ENCODE measurements at places on chromosomes 3 and 15.

DNA sequence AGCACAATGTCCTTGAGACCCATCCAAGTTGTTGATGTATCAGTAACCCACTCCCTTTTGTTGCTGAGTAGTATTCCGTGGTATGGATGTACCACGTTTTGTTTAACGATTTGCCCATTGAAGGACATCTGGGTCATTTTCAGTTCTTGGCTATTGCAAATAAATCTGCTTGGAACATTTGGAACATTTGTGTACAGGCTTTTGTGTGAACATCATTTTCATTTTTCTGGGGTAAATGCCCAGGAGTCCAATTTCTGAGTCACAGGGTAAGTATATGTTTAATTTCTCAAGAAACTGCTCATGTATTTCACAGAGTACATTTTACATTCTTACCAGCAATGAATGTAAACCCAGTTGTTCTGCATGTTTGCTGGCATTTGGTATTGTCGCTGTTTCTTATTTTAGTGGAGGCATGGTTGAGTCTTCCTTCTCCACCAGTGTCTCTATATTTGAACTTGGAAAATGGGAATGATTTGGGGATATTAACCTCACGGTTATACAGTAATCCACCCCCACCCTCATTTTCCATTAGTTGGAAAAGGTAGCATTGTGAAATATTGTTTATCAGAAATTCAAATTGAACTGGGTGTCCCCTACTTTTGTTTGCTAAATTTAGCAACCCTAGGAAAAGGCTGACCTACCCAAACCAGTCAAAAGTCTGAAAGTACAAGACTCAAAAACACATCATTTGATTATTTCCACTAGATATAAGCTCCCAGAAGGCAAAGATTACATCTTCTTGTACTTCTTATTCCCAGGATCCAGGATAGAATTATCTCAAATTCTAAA is 30.8 kb downstream of the POMGNT2 start:
- no peak for DNase-seq

DNA sequence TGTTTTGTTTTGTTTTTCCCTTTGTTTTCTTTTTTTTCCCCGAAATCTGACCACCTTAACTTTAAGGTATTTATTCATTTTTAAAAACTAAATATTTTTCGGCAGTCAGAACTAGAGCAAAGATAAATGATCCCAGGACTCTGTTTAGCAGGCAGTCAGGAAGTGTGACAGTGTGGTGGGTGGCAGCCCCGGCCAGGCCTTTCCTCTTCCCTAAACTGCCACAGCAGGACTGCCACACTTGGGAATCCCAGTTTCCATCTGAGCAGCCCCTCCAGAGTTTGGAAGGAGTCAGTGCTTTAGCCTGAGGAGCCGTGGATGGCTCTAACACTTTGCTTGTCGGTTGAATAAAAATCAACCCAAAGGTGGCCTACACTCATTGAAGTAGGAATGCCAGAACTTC is 6.9 kb downstream of the CCRL2 start:
- no peak for DNase-seq

- DNase-seq: no peak
Measured at GRCh38 chr3:123909785-123910184, 25.7 kb upstream of the MYLK start.

- no peak for DNase-seq
Measured at GRCh38 chr3:155010416-155010815, 69.7 kb upstream of the MME start.

DNA sequence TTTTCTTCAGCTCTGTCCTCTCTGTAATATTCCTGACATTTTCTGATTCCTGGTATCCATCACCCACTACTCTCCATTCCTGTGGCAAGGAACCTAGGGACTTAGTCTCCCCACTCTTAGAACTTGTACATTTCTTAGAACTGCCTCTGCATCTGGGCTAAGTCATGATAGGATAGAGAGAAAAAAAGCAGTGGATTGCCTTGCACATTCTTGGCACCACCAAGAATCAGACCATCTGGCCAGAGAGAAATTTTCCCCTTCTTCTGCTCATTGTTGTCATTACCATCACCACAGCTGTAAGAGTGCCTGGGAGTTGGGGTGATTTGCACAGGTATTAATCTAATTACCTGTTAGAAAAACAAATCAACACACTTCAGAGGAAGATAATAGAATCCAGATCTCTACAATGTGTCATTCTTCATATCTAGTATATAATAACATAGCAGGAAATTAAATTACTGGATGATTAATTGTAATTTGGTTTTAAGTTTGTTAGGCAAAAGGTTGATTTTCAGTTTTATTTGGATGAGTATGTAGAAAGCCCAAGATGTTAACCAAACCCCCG is 264.8 kb upstream of the ZPLD1 start:
- DNase-seq: no peak

- no peak for DNase-seq
Measured at GRCh38 chr3:189621948-189622603, 9.1 kb upstream of the TP63 start.

DNA sequence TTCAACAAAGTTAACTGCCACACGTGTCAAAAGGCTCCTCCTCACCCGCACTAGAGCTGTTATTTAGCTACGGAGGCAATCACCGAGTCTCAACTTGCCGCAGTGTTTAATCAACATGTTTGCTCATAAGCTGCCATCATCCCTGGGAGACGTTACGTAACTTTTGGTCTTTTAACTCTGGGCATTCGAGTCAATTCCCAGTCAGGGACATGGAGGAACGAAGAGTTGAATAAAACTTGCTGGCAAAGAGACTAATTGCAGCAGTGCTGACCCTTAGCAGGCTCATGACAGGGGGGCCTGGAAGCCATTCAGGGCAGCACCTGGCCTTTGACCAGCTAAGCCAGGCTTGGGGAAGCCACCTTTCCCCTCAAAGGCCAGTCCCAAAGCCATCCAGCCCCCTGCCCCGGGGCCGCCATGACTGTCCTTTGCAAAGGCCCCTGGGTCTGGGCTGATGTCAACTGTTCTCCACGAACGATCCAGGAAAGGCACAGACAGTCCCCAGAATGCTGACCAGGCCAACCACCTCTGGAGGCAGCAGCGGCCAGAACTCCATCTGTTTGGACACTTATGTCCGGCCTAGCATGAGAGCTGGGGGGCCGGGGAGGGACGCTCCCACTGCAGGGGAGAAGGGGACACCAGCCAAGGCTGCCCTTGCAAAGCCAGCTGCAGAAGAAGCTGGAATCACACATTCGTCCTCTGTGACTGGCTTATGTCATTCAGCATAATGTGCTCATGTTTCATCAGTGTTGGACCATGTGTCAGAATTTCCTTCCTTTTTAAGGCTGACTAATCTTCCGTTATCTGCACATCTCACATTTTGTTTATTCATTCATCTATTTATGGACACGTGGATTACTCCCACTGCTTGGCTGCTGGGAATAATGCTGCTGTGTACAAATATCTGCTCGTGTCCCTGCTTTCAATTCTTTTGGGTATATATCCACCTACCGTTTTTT is 43.7 kb downstream of the PCSK6 start:
- DNase-seq: no peak

DNA sequence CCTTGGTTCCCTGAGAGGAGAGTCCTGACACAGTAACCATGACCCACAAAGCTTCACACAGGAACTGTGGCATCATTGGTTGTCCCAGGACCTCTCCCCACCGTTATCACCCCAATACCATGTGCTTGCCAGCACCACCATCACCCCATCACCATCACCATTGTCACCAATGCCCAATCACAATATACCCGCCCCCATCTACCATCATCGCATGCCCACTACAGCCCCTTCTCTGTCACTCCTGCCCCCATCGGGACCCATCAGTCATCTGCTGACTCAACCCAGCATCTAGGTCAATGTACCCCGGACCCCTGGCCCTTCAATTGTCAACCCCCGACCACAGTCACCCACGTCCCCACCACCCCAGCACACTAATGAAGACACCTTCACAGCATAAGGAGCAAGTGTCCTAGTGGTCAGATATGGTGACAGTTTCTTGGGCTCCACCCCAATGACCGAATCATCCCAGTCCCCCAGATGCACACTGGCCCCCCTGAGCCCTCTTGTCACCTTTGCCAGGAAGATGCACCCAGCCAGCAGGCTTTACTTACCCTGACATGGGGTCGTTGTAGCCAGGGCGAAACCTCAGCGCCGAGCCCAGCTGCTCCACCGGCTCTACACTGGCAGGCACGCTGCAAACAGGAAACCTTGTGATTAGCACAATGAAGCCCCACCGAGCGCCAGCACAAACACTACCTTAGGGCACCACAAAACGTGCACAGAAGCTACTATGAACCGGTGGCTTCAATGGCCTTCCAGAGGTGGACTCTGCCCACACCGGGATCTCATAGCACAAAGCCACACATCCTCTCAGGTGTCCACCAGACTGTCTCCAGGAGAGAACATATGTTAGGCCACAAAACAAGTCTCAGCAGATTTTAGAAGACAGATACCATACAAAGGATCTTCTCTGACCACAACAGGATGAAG is 25.1 kb downstream of the SHISA5 start:
- DNase-seq: no peak

DNA sequence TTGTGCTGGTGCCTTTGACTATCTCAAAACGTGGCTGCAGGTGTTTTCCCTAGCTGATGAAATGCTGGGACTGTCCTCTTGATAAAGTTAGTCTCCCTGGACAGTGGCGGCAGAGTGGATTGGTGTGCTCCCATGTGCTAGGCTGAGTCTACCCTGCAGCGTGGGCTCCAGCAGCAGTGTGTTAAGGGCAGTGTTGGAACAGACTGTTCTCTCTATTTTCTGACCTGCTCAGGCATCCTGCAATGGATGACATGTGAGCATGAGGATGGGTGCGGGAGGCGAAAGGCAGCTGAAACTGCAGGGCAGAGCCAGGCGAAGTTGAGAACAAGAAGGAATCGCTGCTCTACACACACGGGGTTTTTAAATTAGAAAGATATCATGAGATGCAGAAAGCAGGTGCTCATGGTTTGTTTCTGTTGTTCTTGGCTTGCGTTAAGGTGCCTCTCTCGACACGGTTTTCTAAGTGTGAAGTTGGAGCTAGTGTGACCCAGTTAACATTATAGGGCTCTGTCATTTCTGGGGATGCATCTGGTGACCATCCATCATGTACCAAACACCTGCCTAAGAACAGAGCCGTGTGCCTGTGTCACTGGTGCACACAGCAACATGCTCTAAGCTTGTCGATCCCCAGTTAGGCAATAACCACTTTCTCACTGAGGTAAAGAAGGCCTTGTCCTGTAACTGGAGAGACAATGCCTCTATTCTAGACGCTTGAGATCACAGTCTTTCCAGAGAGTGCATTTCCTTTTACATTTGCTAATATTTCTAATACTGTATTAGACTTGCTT is 44.3 kb downstream of the SLCO3A1 start:
- DNase-seq: no peak

- DNase-seq: no peak
Measured at GRCh38 chr3:98233468-98233867, 30.6 kb upstream of the OR5H6 start.

- DNase-seq: no peak
Measured at GRCh38 chr3:35832140-35832571, 192.8 kb downstream of the ARPP21 start.

GRCh38 chr3:127628788-127629466 is at the start of gene PODXL2:
Gene PODXL2 (plus strand): TSS chr3:127629185. CDS start chr3:127629220, 35 bp downstream.
- no peak for DNase-seq

DNA sequence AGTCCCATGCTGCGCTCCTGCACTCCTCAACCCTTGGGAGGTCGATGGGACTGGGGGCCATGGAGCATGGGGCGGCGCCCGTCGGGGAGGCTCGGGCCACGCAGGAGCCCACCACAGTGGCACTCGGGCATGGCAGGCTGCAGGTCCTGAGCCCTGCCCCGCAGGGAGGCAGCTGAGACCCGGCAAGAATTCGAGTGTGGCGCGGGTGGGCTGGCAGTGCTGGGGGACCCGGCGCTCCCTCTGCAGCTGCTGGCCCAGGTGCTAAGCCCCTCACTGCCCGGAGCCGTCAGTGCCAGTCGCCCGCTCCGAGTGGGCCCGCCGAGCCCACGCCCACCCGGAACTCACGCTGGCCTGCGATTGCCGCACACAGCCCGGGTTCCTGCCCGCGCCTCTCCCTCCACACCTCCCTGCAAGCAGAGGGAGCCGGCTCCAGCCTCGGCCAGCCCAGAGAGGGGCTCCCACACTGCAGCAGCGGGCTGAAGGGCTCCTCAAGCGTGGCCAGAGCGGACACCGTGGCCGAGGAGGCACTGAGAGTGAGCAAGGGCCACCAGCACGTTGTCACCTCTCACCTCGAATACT is 200.3 kb downstream of the ROBO2 start:
- DNase-seq: no peak

- DNase-seq: no peak
Measured at GRCh38 chr3:196537319-196537984, 22.3 kb upstream of the SMCO1 start.

GRCh38 chr15:89197503-89197971 is 23.8 kb downstream of the RLBP1 start:
- DNase-seq: no peak

GRCh38 chr3:143283432-143284128 is 164.0 kb downstream of the CHST2 start:
- no peak for DNase-seq

DNA sequence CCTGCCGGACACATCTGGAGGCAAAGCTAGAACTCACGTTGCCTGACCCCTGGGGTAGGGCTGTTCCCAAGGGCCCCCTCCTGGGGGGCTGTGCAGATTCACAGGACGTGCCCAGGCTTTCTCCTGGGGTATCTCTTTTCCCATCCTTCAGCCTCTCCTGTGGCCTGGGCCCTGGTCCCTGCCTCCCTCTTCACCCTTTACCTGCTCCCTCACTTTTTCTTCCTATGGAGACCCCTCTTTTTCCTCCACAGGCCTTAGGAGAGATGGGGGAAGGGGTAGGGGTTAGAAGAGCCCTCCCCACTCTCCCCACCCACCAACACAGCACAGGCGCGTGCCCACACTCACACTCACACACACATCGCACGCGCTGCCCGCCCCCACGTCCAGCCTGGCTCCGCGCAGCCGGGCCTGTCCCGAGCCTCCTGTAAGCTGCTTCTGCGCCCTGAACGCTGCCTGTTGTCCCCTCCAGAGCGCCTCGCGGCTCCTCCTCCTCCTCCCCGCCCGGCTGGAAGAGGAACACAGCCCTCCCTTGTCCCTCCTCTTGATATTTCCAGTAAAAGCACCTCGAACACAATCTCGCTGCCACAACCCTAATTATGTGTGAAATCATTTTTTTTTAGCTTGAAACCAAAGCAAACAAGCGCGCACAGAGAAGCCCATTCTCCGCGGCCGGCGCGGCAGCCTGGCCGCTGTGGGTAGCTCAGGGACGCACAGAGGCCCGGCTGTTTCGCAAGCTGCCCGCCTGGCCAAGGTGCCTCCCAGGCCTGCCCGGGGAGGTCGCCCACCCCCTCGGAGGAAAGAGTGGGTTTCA is 33.9 kb upstream of the ACAN start:
- no peak for DNase-seq

All from cerebellar nuclear complex (tissue), 1 donor.